ENCODE measurements at places on chromosomes 11 and 22.

DNA sequence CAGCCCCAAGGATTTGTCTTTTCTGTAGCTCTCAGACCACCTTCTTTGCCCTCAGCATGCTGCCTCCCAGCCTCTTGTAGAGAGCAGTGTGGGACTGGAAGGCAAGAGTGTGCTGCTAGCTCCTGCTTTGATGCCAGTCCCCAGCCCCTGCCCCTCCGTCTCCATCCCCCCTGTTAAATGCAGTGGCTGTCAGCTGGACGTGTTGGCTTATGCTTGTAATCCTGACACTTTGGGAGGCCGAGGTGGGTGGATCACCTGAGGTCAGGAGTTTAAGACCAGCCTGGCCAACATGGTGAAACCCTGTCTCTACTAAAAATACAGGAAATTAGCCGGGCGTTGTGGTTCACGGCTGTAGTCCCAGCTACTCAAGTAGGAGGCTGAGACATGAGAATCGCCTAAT lies 15.5 kb downstream of the SNRPD3 start:
- DNase-seq = no peak

DNA sequence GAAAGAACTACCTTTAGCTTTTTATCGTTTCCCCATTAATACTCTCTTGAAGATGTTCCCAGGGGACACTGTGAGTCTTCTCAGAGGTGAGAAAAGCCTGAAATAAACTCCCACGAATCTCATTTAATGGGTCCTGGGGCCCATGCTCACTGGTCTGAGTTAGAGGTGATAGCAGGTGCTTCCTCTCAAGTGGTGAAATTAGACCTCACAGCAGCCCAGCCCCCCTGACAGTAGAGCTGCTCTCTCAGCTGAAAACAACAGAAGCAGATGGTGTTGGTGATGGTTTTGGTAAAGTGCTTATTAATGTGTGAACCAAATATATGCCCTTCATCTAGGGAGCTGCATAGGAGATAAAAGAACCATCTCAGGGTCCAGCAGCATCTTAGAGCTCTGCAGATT lies 76.8 kb upstream of the VPREB1 start:
- no peak for DNase-seq

- no peak for DNase-seq
Measured at GRCh38 chr11:46330563-46331281, 16.5 kb upstream of the DGKZ start.

DNA sequence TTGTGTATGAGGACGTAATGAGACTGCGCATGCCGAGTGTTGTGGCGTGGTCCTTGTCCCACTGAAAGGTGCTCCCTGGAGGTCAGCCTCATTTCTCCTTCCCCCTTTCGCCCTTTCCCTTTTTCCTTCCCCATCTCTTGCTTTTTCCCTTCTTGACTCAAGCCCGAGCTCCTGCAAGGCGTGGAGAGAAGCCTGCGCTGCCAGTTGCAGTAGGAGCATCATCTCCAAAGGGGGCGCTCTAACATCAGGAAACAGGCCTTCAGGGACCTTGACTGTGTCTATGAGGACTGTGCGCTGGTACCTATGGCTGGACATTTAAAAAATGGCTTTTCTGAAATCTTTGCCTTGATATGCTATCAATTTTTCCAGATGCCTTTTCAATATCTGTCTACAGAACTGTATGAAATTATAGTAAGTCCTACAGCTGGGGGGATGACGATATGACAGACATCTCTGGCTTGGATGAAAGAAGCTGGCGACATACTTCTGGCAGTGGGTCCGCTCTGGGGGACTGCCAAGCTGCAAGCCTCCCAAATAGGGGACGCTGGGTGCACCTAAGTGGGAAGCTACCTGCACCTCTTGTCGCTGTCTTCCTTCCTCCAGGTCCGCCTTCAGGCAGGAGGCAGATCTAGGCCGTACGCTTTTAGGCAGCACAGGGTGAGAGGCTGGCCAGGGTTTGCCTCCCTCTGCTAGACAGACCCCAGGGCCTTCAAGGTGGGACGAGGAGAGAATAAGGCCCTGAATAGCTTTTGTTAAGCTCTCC lies 96.5 kb downstream of the NXPE2 start:
- DNase-seq = peak; percentile 51

- DNase-seq = no peak
Measured at GRCh38 chr11:121067026-121067425, 34.0 kb upstream of the TECTA start.

GRCh38 chr11:103842795-103843194 lies 193.6 kb upstream of the DDI1 start:
- DNase-seq = no peak

- no peak for DNase-seq
Measured at GRCh38 chr11:116192509-116193210, 580.1 kb downstream of the BUD13 start.

- DNase-seq = peak; percentile 4
Measured at GRCh38 chr22:40898850-40899357, 37.0 kb upstream of the DNAJB7 start.

GRCh38 chr22:50733521-50734342 lies 4.3 kb upstream of the ACR start:
- peak; percentile 67 for DNase-seq

- DNase-seq = no peak
Measured at GRCh38 chr22:36729321-36729720, 25.8 kb upstream of the CACNG2 start.

GRCh38 chr11:135027461-135027860 lies 615.4 kb upstream of the B3GAT1 start:
- no peak for DNase-seq

GRCh38 chr11:94241896-94242295 lies 62.5 kb upstream of the IZUMO1R start:
- DNase-seq = no peak

DNA sequence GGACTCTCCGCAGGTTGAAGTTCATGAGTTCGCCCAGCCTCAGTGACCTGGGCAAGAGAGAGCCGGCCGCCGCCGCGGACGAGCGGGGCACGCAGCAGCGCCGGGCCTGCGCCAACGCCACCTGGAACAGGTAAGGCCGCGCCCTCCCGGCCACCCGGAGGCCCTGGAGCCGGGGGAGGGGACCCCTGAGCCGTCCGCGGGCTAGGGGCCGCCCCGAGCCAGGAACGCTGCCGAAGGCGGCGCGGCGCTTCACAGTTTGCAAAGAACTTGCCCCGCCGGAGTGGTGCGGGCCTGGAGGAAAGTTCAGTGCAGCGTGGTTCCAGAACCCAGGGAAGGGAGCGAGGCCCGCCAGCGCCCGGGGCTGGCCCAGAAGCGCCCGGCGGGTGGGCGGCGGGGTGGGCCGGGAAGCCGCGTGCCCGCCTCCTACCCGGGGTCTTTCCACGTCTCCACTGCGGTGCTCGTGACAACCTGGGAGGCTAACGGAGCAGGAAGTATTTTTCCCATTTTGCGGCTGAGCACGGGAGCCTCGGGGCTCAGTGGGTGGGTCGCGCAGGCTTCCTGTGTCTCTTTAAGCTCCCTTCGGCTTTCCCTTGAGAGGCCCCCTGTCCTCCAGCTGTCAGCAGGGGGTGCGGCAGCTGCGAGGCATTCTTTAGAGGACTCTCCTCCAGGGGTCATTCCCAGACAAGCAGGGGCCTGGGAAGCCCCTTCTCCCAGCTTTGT lies 635 bp downstream of the PRR5 start:
- no peak for DNase-seq

DNA sequence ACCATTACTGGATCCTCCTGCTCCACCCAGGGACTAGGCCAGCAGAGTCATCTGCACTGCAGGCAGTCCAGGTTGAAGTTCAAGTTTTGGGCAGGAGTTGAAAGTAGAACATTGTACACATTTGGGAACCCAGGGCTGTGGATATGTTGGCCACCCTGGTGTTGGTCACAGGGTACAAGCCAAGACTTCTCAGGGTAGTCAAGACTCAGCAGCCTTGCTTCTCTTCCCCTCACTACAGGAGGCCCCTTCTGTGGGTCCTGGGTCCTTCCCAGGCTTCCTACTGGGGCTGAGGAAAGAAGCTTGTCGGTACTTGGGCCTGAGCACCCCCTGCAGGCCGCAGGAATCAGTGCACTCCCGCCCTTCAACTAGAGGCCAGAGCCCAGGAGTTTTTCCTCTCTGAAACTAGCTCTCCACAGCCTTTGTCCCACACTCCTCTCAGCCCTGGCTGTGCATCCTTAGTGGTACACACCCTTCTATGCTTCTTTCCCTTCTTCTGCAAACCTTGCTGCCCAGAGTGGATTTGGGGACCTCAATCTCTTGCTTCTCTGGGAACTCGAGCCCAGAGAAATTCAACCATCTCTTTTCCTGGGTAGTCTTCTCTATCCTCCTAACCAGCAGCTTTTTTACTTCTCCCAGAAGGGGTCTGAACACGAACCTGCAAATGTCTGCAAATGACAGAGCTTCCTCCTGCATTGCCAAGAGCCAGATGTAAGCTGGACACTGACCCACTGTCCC lies 2.6 kb upstream of the HPX start:
- peak; percentile 55 for DNase-seq

GRCh38 chr11:72676861-72677341 lies 2.7 kb upstream of the PDE2A start:
- no peak for DNase-seq

DNA sequence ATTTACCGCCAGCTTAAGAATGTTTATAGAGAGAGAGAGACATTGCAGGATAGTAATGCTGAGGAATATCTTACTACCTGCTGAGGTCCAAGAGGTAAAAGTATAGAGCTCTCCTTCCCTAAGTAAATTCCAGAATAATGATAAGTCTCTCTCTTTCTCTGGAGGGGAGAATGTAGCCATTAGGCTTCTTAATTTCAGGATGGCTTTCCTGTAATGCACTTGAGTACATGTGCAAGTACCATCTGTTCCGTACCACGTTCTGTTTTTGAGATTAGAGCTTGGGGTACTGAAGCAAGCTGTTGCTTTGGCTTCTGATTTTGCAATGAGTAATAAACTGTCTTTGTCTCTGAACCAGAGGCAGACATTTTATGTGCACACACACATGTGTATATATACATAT lies 1314.0 kb downstream of the JRKL start:
- DNase-seq = no peak

GRCh38 chr11:110829873-110830272 lies 117.6 kb upstream of the ARHGAP20 start:
- DNase-seq = no peak

- no peak for DNase-seq
Measured at GRCh38 chr11:71204748-71205664, 47.4 kb downstream of the SHANK2 start.

- peak; percentile 42 for DNase-seq
Measured at GRCh38 chr22:26546282-26546681, 34.0 kb upstream of the TFIP11 start.

DNA sequence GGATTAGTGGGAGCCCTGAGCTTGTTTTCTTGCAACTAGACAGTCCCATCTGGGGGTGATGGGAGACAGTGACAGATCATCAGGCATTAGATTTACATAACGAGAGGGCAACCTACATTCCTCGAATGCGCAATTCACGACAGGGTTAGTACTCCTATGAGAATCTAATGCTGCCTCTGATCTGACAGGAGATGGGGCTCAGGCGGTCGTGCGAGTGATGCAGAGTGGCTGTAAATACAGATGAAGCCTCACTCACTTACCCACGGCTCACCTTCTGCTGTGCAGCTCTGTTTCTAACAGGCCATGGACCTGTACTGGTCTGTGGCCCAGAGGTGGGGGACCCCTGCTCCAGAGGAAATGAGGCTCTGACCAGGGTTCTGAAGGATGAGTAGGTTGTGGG lies 125.5 kb downstream of the FBXO7 start:
- DNase-seq = no peak

GRCh38 chr11:60925868-60926267 lies 1.6 kb downstream of the TMEM132A start:
- DNase-seq = no peak

- DNase-seq = no peak
Measured at GRCh38 chr22:50621356-50621880, 6.5 kb downstream of the ARSA start.

DNA sequence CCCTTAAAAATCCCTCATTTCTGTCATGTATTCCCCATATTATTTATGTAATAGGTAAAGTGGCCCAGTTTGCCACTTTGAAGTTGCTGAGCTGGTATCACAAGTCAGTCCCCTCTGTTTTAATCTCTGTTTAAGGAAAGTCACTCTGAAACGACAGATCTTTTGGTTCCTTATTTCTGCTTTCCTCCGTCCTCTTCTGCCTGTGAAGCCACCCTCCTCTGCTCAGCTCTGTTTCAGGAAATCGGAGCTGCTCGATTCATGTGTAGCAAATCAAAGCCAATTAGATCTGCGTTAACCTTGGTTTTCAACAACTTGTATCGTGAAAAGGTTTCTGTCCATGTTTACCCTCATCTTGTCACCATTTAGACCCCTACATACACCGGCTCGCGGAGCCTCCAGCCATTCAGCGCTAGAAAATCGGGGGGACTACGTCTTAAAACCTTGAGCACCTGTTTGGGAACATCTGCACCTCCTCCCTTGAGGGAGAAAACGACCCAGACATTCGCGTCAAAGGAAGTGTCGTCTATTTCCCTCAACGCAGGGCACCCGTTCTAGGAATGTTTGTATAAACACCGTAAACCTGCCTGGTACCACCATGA lies 576 bp upstream of the SC5D start:
- DNase-seq = no peak

DNA sequence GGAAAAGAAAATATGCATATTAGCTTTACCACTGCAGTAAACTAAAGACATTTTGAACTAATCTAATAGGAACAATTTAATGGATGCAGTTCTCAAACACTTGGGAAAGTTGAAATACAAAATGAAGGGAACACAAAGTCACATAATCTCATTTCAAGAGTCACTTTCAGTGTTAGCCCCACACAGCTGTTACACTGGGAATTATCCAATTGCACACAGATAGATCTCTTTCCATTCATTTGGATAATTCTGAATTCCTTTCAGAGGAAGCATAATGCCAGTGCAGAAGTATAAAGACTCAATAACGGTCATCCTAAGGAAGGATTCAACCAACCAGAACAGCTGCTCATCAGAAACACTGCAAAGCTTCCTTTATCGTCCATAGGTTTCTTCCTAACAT lies 173.3 kb downstream of the GRIA4 start:
- no peak for DNase-seq

GRCh38 chr11:108472681-108473080 lies 5.4 kb upstream of the C11orf65 start:
- no peak for DNase-seq

DNA sequence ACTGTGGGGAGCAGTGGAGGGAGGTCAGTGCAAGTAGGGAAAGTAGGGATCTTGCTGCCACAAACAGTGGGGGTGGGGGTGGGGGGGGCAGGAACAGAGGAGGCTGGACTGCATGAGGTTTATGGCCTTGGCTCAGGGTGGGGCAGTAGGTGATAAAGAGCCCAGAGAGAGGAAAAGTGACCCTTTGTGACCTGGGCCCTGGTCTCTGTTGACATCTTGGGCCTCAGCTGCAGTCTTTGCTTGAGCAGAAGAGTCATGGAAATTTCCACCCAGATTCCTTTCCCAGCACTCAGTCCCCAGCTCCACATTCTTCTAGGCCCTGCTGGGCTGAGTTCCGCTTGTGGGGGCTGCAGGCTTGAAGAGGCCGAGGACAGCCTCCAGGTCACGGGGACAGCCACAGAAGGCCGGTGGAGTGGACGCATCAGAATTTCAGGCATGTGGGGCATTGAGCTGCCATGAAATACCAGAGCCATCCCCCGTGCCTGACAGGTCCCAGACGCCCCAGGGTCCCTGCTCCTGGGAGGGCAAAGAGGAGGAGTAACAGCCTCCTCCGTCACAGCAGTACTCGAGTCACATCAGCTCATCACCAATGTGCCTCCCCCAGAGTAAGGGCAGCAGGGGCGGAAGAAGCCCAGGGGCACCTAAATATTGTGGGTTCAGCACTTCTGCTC lies 9.7 kb upstream of the MALAT1 start:
- DNase-seq = no peak

GRCh38 chr11:27525824-27526516 lies 19.4 kb upstream of the LIN7C start:
- no peak for DNase-seq

All from caudate nucleus (tissue), 63 donors.